ENCODE measurements at places on chromosomes 7 and 10. TPM values are rescaled to one million over a fixed set of nuclear protein-coding genes. Genes with fewer than 3 reads are reported as not detected.

GRCh38 chr10:86688398-86688921 lies 20.1 kb downstream of the LDB3 start:
- peak; percentile 63 for DNase-seq

KCP gene
- 0.75 TPM for total RNA-seq

GRCh38 chr7:22671177-22671879 lies 55.7 kb upstream of the IL6 start:
- no peak for DNase-seq

AGR3 gene
- 65.1 TPM for total RNA-seq

TACC2 gene
- total RNA-seq, result 178 TPM

DNA sequence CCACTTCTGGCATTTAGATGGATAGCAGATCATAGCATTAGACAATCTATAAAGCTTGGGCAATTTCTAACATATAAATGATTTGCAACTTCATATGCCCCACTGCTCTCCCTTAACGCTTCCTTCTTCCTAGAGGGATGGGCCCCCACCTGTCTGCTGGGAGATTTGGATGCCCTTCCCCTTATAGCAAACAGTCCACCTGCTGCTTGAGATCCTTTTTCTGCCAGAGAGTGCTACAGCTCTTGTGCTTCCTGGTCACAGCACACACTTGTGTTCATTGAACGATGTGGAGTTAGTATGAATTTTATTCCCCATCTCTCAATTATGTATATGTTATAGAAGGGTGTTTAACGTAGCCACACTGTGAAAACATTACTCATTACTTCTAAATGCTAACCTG lies 10.4 kb upstream of the PCGF5 start:
- DNase-seq, result no peak

IFIT2 gene
- 4.3 TPM for total RNA-seq

GRCh38 chr7:103592844-103593243 lies 146.8 kb upstream of the SLC26A5 start:
- no peak for DNase-seq

GRCh38 chr10:101189461-101190401 lies 39.5 kb downstream of the LBX1 start:
- DNase-seq, result no peak
